ENCODE measurements at places on chromosomes 3 and 15.

- DNase-seq, result no peak
Observed at GRCh38 chr3:56987238-56987895, 73.1 kb upstream of the SPATA12 start.

GRCh38 chr15:74976159-74976558 lies 19.2 kb upstream of the SCAMP5 start:
- DNase-seq, result no peak

DNA sequence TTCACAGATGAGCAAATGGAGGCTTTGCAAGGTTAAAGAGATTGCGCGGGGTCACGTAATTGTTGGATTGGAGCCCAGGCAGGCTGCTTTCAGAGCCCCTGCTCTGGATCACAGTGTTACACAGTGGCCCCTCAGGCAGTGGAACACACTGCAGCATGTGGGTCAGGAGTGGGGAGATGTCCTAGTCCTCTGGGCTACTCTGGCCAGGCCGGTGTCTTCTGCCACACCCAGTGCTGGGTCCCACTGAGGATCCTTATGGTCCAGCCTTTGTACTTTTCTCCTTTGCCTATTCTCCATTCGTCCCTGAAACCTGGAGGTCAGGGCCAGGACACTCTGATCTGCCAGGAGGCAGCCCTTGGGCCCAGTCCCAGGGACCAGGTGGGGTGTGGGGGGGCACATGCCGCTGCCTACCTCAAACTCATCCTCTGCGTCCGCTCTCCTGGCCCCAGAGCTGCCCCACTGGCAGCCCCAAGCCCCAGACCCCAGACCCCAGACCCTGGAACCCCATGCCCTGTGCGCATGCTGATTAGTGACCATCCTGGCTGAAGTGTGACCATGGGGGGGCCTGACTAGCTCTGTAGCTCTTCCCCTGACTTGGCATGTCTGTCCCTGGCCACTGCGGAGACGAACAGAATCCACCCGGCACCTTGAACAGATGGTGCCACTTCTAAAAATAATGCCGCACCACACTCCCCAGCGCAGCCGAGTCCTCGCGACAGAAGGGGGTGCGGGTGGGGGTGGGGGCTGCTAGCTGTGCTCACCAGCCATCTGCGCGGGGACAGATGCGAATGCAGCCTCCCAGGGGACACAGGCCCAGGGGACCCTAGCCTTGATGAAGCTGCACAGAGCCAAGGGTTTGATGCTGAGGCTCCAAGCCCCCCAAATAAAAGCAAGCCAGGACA lies 41.6 kb downstream of the ATP2B2 start:
- no peak for DNase-seq

- DNase-seq, result no peak
Observed at GRCh38 chr3:161014843-161015749, 90.1 kb downstream of the B3GALNT1 start.

- DNase-seq, result no peak
Observed at GRCh38 chr3:170641510-170642236, 55.8 kb upstream of the SLC7A14 start.

GRCh38 chr15:77392762-77393470 lies 27.0 kb downstream of the PEAK1 start:
- DNase-seq, result no peak

GRCh38 chr3:13301286-13301987 lies 118.7 kb downstream of the NUP210 start:
- no peak for DNase-seq

- DNase-seq, result no peak
Observed at GRCh38 chr3:152211655-152212054, 57.1 kb upstream of the MBNL1 start.

DNA sequence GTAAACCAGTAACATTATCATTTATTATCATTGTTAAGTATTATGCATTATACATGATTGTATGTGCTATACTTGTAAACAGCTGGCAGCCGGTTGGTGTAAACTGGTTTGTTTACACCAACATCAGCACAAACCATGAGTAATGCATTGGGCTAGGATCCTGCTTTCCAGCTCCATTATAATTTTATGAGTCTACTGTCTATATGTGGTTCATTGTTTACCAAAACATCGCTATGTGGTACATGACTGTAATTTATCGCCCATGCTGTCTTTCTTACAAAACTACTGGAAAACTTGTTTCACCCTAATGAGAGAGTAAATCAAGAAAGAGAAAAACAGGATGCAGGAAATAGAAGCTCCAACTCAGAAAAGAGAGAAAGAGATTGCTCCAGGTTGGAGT lies 224.8 kb upstream of the CBLB start:
- no peak for DNase-seq

DNA sequence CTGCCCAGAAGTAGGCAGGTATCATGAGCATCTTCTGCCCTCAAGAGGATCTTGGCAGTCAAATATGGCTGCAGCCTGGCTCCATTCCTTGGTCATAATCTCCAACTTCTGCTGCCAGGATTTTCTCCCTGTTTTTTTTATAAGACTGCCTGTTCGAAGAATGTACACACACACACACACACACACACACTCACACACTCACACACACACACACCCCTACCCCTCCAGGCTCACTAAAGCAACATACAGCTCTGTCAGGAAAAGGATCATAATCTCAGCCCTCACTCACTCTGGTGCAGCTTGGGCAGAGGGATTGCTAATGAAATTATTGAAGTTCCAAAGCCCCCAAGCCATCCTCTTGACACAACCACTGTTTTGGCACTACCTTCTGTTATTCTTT lies 129.2 kb upstream of the BFSP2 start:
- no peak for DNase-seq
